Ovary (tissue), 10 donors: ENCODE measurements at places on chromosomes 16 and 17. TPM values are rescaled to one million over a fixed set of nuclear protein-coding genes. Genes with fewer than 3 reads are reported as not detected.

TMEM204 gene
- 13.4 TPM for total RNA-seq

TBC1D3G gene
- total RNA-seq, result not detected

GRCh38 chr17:32393904-32394303, 43.9 kb downstream of the ZNF207 start:
- no peak for DNase-seq

DNA sequence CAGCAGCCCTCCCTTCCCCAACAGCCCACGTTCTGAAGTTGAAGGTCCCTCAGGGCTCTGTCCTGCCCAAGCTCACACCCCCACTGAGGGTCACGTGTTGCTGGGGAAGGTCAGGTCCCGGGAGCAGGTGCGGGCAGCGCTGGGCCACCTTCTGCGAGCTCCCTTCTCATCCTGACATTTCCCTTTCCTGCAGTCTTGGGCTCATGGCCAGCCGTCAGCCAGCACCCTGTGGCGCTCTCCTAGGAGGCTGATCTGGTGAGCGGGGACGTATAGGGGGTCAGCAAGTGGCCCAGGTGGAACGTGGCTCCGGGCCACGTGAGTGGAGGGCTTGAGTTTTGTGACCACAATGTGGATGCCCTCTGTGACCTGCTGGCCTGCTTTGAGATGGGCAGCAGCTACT, 73.4 kb downstream of the RAP1GAP2 start:
- DNase-seq, result no peak

DNA sequence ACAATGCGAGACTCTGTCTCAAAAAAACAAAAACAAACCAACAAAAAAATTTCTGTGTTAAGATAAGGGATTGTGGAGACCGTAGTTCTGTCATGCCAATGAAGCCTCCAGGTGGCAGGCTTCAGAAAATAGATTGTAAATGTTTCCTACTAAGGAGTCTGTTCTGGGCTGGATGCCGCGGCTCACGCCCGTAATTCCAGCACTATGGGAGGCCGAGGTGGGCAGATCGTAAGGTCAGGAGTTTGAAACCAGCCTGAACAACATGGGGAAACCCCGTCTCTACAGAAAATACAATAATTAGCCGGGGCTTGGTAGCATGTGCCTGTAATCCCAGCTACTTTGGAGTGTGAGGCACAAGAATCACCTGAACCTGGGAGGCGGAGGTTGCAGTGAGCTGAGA, 4.4 kb upstream of the SNX29 start:
- no peak for DNase-seq

DNA sequence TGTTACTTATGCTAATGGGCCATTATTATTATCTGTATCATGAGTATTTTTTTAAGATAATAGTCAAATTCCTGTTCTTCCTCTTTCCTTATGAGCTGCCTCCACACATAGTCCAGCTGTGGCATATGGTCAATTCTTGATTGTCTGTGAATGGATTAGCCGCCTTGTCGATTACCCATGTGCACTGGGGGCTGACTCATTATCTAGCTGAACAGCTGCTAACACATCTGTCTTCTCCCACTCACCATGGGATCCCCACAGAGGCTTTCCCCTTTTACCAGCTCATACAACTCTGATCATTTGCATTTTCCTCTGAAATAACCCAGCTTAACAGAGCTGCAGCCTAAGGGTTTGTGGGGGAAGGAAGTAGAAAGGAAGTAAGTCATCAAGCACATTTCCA, 915.0 kb downstream of the CDH11 start:
- no peak for DNase-seq

DNA sequence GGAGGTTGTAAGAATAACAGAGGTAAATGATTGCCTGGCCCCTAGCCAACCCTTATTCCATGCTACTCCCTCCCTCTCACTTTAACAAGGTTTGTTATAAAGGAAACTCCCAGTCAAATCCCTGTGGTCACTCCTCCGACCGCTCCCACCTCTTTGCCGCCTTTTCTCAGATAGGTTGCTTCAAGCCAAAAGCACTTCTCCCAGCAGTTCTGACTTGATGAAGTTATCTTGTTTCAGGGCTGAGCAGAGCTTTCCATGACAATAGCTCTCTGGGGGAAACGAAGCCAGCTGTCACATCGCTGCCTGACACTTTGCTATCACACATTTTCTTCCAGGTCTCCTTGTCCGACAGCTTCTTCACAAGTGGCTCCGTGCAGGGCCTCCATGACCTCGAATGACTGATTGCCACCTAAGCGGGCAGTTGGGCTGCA, 278.6 kb downstream of the HAPSTR1 start:
- DNase-seq, result no peak

GRCh38 chr16:66935314-66936011, at the start of gene CES2:
Gene CES2, plus strand, starts transcription at chr16:66935516. Its CDS starts 120 bp downstream, at chr16:66935636.
- peak; percentile 49 for DNase-seq

- DNase-seq, result no peak
These were observed 180.4 kb upstream of the IRX5 start for GRCh38 chr16:54750249-54750648.
